SK-MEL-5 (cell line): ENCODE measurements at places on chromosomes 4 and X.

DNA sequence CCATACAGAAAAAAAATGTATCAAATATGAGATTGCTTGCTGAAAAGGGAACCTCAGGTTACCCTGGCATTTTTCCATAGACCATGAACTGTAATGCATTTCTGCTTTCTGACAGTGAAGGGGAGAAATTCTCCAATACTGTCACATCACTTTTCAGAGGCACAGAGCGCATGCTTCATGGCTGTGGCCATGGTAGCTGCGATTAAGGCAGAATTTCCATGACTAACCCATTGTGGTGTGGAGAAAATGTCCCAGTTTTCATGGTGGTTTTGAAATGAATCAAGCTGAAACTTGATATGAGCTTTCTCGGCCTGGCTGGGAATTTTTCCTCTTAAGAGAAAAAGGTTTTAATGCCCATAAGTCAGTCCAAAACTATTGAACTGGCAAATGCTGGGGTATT, 39.5 kb upstream of the MAP3K15 start:
- DNase-seq = no peak

GRCh38 chr4:28772788-28773187, 1912.1 kb downstream of the STIM2 start:
- DNase-seq = no peak

DNA sequence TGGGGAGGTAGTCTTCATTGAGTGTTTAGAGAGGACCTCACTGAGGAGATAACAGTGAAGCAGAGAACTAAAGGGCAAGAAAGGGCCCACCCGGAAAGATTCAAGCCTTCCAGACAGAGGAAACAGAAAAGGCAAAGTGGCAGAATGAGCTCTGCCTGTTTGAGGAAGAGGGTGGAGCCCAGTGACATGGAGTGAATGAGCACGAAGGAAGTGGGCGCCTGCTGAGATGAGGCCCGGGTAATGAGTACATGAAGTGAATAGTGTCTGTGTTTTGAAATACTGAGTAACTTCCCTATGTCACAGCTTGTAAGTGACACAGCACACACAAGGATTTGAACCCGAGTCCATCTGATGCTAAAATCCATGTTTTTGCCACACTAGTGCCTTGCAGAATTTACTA, 32.5 kb upstream of the TLR2 start:
- DNase-seq = no peak

- no peak for DNase-seq
These were observed 117.8 kb upstream of the EDA2R start for GRCh38 chrX:66756717-66757116.

GRCh38 chr4:33959519-33959918, 2284.8 kb downstream of the ARAP2 start:
- DNase-seq = no peak

- DNase-seq = no peak
These were observed 64.4 kb upstream of the HPGD start for GRCh38 chr4:174586651-174587050.

DNA sequence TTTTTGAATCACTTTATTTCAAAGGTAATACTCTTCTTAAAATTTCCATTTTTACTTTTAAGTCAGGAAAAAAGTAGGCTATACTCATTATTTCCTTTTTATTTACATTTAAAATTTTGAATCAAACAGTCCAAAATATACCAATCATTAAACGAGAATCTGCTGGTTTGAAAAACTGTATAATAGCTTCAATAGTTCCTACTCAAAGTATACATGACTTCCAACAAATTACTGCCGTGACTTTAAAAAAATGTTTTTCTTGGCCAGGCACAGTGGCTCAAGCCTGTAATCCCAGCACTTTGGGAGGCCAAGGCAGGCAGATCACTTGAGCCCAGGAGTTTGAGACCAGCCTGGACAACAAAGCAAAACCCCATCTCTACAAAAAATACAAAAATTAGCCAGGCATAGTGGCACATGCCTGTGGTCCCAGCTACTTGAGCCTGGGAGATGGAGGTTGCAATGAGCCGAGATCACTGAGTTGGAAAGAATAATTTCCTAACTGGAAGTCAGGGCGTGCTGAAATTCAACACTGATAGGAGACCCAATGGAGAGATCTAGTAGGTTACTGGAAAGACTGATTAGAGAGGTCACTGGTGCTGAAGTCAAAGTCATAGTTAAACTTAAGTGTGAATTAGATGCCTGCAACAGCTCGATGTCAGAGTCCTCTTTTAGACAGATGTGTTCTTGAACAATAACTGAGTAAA, 9.0 kb downstream of the KLHL8 start:
- DNase-seq = no peak

DNA sequence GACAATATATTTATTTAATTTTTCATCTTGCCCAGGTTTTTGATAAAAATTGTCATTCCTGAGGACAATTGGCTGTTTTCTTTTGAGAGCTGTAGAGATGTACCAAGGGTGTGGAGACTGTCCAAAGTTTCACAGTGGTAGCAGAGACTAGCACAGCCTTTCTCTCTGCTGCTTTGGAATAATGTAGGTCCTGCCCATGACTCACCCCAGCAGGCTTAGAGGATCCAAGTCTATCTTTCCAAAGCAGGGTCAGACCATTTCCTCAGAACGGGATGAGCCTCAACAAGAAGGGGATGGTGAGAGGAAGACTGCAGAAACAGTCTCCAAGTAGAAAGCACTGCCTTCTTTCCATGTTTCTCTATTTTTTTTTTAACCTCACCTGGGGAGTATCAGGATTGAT, 131.5 kb upstream of the RPL34 start:
- DNase-seq = no peak

GRCh38 chrX:11386812-11387211, 93.6 kb downstream of the AMELX start:
- no peak for DNase-seq

DNA sequence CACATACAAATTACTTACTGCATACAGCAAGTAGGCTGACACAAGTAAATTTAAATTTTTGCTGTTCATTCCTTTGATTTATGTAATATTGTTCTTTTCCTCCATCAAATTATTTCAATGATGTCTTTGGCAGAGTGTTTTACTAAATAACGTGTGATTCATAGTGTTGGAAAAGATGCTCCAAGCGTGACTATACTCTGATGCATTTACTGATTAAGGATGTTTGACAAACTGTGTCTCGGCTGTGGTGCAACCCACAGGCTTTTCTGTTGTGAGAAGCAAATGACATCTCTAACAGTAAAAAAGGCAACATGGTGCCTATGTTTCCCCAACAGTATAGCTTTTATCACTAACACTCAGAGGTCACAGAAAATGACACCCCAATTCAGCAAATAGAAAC, 540.9 kb downstream of the PPP4R3C start:
- no peak for DNase-seq
